Activated CD4-positive, alpha-beta T cell treated with anti-CD3 and anti-CD28 coated beads, Interleukin-2, Interleukin-6, amounts not matched to agents 100 ng/mL and 50 ng/mL, durations not matched to agents 16 hours and 8 hours (primary cell): ENCODE measurements at places on chromosomes 6 and 20.
A peak's percentile ranks its signal among the peaks of the same experiment; 100 is the strongest.

DNA sequence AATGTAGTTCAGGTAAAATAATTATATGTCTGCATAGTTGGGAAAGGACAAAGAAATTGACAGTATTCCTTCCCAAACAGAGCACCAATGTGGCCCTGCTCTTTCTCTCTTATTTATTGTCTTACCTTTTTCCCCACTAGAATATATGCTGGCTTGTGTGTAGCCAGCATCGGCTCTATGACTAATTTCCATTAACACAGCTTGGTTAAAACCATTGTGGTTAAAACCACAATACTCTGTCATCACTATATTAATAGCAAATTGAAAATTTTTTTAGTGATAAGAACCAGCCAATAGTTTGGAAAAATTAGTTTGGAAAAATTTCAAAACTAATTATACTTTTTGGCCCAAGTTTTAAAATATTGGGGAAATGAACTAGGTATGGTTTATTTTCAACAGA lies 535.1 kb downstream of the UTRN start:
- DNase-seq: no peak

GRCh38 chr6:45959534-45960145 lies 56.0 kb downstream of the CLIC5 start:
- DNase-seq: no peak

DNA sequence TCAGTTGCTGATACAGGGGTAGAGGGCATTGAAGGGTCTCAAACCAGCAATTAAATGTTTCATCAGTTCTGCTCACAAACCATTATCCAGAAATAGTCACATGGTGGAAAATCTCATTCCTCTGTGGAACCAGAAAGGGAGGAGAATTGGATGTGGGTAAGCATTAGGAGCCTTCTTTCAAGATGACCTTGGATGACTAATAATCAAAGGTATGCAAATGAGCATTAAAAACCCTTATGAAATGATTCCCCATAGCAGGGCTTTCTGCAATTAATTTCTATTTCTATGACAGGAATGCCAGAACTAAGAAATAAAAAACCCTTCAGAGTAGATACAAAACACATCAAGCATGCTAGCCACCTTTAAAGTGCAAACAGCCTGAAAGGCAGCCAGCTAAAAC lies 37.4 kb upstream of the HCRTR2 start:
- DNase-seq: no peak

- peak; percentile 87 for DNase-seq
These were observed 61.8 kb downstream of the RPP40 start for GRCh38 chr6:4941782-4942672.

DNA sequence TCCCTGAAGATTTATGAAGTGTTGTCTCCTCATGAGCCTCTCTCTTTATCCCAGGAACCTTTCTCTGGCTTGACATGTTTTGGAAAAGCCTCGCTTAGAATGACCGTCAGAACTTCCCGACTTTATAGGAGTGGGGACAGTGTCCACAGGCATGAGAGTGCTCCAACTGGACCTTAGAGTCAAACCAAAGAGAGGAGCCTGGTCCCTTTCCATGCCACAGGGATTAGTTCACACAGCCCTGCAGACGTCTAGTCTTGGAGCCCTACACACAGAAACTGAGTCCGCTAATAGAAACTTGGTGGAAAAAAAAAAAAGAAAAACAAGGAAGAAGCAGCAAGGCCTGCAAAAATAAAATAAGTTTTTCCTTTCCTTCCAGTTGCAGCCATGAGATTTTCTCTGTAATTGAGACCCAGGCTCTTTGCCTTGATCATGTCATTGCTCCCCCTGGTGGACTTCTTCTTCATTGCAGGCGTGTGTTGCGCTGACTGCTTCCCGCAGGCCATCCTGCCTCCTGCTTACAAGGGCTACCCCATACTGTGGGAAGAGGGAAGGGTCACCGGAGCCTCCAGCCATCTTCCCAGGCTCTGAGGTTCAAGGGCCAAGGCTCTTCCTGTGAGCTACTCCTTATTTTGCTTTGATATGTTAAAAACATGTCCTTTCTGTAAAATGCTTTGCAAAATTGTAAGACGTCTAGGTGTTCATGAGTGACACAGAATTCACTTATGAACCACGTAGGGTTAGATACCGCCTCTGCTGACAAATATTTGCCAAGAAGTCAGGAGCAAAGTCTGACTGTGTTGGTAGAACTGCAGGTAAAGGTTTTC lies 201.0 kb downstream of the UST start:
- DNase-seq: peak; percentile 82

GRCh38 chr6:5119090-5119951 lies 34.2 kb downstream of the PPP1R3G start:
- no peak for DNase-seq

DNA sequence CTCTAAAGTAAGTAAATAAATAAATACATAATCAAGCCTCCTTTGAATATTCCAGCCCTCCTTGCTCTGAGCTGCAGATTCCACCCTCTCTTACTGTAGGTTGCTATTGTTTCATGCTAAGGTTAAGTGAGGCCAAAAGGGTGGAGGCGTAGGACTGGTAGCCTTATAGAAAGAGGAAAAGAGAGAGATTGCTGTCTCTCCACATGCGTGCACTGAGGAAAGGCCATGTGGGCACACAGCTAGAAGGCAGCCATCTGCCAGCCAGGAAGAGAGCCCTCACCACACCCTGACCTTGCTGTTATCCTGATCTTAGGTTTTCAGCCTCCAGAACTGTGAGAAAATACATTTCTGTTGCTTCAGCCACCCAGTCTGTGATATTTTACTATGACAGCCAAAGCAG lies 87.4 kb upstream of the SHLD1 start:
- no peak for DNase-seq

DNA sequence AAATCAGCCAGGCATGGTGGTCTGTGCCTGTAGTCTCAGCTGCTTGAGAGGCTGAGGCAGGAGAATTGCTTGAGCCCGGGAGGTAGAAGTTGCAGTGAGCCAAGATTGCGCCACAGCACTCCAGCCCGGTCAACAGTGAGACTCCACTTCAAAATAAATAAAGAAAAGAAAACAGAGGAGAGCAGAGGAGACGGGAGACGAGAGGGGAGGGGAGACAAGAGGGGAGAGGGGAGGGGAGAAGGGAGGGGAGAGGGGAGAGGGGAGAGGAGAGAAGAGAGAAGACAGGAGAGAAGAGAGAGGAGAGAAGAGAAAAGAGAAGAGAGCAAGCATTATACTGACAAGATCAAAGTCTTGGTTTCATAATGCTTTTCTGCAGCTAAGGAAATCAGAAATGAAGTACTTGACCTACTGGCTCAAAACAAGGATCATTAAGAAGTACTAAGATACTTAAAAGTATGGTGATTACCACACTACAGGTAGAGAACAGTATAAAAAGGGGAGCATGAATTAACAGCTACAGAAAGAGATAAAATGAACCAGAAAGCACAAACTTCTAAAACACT lies 30.5 kb downstream of the FAM8A1 start:
- no peak for DNase-seq

DNA sequence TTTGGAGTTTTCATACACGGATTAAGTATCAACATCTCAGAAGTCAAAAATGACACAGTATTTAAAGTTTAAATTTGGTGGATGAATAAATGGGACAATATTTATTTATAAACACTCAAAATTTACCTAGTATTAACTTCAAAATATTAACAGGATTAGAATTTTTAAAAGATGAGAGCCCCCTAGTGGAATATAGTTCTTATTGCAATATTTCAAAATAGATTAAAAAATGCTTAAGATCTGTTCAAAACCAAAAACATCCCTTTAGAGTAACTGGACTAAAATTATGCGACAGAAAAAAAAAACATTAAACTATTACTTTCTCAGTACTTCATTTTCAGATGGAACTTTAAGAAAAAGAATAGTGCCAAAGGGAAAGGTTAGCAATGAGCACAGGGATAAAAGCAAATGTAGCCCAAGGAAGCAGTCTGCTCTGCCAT lies 56.6 kb downstream of the SNX14 start:
- peak; percentile 6 for DNase-seq

DNA sequence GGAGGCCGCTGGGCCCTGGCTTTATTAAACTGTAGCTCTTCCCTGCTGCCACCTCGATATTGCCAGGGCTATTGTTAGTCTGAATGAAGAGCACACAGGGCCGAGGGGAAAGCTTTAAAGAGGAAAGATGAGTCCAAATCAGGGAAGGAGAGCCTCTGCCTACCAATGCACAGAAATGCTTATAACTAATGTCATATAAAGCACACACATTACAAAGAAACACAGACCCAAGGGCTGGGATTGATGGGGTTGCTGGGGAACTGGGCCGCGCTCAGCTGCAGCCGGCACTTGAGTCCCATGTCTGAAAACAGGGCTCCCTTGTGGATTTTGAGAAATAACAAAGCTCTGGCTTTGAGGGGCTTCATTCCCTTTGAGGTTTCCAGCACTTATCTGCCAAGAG lies 232.6 kb downstream of the CD83 start:
- no peak for DNase-seq

DNA sequence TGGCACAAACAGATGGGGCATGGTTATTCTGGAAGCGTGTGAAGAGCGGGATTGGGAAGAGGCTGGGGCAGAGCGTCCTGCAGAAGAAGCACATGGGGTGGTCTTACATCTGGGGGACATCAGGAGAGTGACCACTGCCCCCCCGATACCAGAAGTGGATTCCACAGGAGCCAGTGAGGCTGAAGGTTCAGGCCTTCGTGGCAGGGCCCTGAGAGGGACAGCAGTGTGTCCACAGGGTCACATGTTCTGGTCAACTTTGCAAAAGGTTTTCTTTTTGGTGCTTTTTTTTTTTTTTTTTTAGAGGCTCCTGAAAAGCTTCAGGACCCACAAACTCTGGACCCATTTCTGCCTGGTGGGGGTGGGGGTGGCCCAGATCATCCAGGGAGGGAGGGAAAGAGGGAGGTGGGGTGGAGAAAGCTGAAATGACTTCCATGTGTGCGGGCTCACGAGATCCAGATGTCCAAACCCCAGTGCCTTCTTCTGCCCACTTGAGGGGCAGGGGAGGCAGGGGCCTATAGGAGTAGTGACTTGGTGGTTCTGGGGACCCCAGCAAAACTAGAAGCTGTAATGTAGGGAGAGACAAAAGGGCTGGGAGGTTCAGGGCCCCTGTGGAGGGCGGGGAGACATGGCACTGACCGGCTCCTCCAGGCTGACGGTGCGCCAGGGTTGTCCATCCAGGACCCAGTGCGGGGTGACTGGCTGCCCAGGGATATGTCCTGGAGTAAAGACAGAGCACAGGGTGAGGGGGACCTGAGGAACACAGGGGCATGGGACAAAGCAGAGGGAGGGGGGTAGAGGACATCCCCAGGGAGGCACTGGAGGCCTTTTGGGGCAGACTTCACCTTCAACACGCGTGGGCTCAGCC lies 2.7 kb downstream of the ADAM33 start:
- DNase-seq: no peak

DNA sequence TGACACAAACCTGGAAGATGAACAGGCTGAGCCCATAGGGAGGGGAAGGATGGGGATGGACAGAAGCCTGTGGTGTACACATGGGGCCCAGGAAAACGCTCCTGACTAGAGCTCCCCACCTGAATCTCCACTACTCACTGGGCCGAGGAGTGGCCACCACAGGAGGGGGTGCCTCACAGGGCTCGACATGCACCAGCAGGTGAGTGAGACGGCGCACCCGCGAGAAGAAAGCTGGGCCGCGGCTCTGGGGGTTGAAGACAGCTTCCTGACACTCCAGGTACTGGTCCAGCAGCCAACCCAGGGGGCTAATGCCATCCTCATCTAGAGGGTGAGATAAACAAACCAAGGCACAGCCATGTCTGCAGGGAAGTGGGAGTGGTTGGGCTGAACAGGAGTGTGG lies 10.3 kb downstream of the CUL7 start:
- DNase-seq: no peak

- DNase-seq: no peak
These were observed 31.5 kb upstream of the ADTRP start for GRCh38 chr6:11810039-11810541.

DNA sequence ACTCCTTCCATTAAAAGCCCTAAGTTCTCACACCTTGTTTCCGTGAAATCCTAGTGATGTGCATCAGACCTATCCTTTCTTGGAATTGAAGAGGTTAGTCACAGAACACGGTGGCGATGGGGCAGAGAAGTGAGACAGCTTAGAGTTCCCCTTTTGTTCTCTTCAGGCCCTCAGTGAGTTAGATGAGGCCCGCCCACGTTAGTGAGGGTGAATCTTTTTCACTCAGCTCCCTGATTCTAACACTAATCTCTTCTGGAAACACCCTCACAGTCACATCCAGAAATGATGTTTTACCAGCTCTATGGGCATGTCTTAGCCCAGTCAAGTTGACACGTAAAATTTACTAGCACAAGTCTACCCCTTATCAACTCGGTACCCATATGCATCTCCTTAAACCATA lies 172.7 kb upstream of the NOX3 start:
- peak; percentile 56 for DNase-seq

- DNase-seq: no peak
These were observed 130.7 kb upstream of the SIM1 start for GRCh38 chr6:100595456-100595855.

GRCh38 chr6:70625436-70625835 lies 42.2 kb upstream of the SMAP1 start:
- no peak for DNase-seq

- DNase-seq: no peak
These were observed 161.0 kb upstream of the PRND start for GRCh38 chr20:4560667-4561066.

- DNase-seq: peak; percentile 73
These were observed 49.5 kb upstream of the TULP4 start for GRCh38 chr6:158262755-158263154.

DNA sequence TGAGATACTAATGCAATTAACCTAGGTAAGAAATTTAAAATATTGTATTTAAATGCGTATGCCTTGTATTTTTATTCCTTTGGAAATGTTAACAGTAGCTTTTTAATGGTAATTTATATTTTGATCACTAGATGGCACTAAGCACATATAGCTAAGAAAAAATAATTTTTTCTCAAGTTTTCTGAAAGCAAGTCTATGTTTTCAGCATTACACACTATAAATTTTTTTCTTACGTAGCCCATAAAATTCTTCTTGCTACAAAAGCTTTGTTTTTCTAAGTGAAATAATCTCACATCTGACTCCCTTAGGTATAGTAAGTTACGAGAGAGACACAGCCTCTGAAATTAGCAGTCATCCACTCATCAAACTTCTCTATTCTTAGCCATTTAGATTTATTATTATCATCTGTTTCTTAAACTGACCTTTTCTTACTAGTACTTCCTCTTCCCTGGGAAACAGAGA lies 35.7 kb downstream of the TSPYL4 start:
- no peak for DNase-seq

DNA sequence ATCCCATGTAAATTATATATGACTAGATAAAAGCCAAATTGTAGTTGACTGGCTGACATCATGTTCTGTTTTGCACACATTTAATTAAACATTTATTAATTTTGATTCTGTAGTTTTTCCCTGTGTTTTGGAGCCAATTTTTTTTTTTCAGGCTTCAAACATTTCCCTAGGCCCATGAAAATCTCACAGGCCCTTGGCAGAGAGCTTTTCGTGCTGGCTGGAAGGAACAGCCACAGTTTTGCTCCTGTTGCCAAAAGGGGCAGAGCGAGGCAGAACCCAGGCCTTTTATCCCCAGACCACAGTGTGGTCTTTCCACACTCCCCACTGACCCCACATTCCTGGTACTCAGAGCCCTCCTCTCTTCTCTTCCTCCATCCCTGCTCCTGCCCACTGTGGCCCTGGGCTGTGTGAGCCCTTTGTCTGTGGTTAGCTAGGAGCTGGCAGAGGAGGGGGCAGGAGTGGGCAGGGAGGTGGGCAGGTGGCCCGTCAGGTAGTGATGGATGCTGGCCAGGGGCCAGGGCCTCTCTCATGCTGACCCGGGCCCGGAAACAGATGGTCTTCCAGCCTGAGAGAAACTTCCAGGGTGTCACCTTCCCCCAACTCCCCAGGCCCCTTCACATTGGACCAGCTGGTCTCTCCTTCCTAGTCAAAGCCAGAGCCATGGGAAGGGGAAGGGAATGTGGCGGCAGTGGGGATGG lies 19.4 kb upstream of the CCM2L start:
- no peak for DNase-seq

- no peak for DNase-seq
These were observed 407.1 kb upstream of the RUNX2 start for GRCh38 chr6:44920952-44921491.
